ENCODE measurements at places on chromosomes 4 and X. TPM values are rescaled to one million over a fixed set of nuclear protein-coding genes. Genes with fewer than 3 reads are reported as not detected.

Gene LRIT3
- total RNA-seq = 0.20 TPM

Gene FAM156A
- 16.0 TPM for total RNA-seq

Gene HTR2C
- not detected for total RNA-seq

Gene AMTN
- total RNA-seq = not detected

Gene NMU
- total RNA-seq = not detected

Gene PF4V1
- total RNA-seq = not detected

Gene PCDH11X
- 0.14 TPM for total RNA-seq

Measured in upper lobe of left lung (tissue), 6 donors.